ENCODE measurements at places on chromosomes 4 and X. TPM values are rescaled to one million over a fixed set of nuclear protein-coding genes. Genes with fewer than 3 reads are reported as not detected.

Gene MTMR8
- 0.95 TPM for total RNA-seq

Gene L1CAM
- 3.0 TPM for total RNA-seq

Gene PDE6B
- total RNA-seq = 3.3 TPM

Gene MAGEB10
- total RNA-seq = not detected

Gene HPGDS
- not detected for total RNA-seq

Gene EDA
- 0.38 TPM for total RNA-seq

Gene SLC10A6
- total RNA-seq = 5.0 TPM

Gene ENOPH1
- 52.9 TPM for total RNA-seq

Gene AMBN
- total RNA-seq = not detected

Gene ZCCHC4
- total RNA-seq = 5.4 TPM

Gene SPANXA2
- not detected for total RNA-seq

Gene UGT2B15
- total RNA-seq = not detected

Gene ITM2A
- 10.2 TPM for total RNA-seq

Gene ALB
- total RNA-seq = not detected

Measured in hair follicular keratinocyte (primary cell).